ENCODE measurements at places on chromosomes 3 and 15. TPM values are rescaled to one million over a fixed set of nuclear protein-coding genes. Genes with fewer than 3 reads are reported as not detected.

TUSC7 gene
- total RNA-seq, result not detected

GRCh38 chr15:73964736-73965093, 27.4 kb downstream of the STOML1 start:
- peak; percentile 77 for DNase-seq

APPL1 gene
- total RNA-seq, result 44.9 TPM

DNA sequence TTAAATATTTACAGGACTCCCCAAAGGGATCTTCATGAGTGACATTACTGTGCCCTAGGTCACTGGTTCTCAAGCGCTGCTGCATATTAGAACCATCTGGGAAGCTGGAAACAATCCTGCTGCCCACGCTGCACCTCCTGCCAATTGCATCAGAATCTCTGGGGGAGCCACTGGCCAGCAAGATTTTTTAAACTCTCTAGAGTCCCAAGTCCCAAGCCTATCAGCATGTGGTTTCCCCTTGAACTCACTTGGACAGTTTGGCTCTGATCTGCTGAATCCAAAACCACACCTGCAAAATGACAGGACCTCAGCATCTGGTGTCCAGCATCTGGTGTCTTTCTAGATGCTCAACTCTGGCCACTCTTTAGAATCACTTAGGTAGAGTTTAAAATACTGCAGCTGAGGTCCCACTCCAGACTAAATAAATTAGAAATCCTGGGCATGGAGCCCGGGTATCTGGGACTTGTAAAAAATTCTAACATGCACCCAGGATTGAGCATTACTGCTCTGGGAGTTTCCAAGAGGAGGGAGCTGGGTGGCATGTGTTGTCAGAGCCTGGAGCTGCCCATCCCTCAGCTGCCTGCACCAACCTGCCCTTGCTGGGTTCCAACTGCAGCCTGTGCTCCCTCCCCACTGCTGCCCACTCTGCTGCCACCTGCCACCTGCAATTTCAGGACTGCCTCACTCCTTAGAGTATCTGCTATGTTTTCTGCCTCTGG, 311.3 kb downstream of the SLC9A9 start:
- no peak for DNase-seq

CDHR4 gene
- total RNA-seq, result not detected

HRG gene
- total RNA-seq, result not detected
